Hepatic stellate cell (primary cell): ENCODE measurements at places on chromosomes 5 and 9.

GRCh38 chr9:82829818-82830217 lies 233.1 kb downstream of the RASEF start:
- no peak for DNase-seq

DNA sequence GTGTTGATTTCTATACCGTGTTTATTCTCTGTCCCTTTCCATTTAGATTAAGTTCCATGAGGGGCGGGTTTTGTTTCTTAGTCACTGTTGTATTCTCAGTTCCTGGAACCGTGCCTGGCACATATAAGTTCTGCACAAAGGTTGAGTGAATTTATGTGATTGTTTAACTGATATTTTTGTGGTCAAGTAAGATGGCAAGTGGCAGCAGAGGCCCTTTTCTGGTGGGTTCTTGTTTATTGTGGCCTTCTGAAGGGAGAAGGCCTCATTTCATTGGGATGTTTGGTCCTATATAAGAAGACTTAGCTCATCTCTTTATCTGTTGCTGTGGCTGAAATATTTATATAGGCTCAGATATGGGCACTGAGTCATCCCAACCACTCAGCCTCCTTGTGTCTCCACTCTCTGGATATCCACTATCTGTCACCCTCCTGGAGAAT lies 262.5 kb downstream of the PSAT1 start:
- DNase-seq = peak; percentile 32

- peak; percentile 62 for DNase-seq
These were observed 13.4 kb upstream of the EXOC3 start for GRCh38 chr5:429453-430188.

GRCh38 chr5:74482990-74483389 lies 157.5 kb downstream of the ENC1 start:
- no peak for DNase-seq
